ENCODE measurements at places on chromosomes 1 and 21.

DNA sequence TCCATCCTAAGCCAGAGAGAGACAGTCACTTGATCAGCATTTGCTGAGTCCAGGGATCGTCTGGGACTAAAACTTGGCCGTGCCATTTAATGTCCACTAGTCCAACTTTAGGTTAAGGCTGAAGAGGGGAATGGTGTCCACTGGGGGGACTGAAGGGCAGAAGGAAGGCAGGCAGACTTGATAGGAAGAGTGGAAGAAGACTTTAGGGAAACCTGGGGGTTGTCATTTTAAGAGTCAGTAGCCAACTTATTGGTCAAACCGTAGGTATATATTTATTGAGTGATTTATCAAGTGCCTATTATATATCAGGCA, 1.3 kb upstream of the LMOD1 start:
- no peak for DNase-seq

DNA sequence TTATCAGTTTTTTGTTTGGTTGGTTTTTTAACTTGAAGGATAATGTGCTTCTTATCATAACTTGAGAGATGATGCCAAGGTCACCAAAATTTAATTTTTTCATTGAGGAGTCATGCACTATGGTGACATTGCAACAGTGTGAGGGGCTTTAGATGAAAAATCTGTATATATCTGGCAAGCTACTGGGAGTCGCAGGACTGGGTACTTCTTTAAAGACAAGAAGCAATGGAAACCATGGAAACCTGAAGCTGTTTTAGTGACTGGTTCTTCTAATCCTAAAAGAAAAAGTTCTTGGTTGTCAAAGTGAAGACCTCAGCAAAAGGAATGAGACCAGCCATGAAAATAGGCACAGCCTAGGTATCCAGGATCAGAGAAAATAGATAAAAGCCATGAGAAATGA, 31.1 kb downstream of the ZC3H11B start:
- no peak for DNase-seq

GRCh38 chr1:1167398-1167821, 6.3 kb upstream of the TTLL10 start:
- no peak for DNase-seq

GRCh38 chr1:233383984-233384383, 56.5 kb downstream of the MAP3K21 start:
- no peak for DNase-seq

DNA sequence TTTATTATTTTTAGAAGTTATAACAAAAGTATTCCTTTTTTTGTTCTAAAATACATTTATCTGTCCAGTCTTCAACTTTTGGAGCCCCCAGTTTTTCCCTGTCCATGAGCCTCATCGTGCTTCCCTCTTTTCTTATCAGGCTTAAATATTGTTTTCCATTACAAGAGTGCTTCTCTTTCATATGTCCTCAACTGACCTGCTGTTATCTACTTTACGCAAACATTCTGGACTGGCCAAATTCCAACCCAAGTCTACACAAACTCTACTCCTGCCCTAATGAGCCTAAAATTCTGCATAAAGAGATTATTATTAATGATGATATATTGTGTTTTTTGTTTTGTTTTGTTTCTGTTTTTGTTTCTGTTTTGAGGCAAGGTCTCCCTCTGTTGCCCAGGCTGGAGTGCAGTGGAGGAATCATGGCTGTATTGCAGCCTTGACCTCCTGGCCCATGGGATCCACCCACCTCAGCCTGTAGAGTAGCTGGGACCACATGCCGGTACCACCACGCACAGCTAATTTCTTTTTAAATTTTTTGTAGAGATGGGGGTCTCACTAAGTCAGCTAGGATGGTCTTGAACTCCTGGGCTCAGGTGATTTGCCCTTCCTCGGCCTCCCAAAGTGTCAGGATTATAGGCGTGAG, 318.8 kb upstream of the NEGR1 start:
- no peak for DNase-seq

DNA sequence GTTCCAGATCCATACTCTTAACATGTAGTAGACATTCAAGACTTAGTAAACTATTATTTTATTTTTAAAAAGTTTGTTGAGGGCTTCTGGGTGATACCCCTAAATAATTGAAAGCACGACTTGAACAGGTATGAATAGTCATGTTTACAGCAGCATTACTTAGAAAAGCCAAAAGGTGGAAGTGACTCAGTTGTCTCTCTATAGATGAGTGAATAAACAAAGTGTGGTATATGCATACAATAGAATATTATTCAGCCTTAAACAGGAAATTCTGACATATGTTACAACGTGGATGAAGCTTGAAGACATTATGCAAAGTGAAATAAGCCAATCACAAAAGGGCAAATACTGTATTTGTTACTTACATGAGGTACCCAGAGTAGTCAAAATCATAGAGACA, 26.5 kb downstream of the TSNAX start:
- DNase-seq: no peak

DNA sequence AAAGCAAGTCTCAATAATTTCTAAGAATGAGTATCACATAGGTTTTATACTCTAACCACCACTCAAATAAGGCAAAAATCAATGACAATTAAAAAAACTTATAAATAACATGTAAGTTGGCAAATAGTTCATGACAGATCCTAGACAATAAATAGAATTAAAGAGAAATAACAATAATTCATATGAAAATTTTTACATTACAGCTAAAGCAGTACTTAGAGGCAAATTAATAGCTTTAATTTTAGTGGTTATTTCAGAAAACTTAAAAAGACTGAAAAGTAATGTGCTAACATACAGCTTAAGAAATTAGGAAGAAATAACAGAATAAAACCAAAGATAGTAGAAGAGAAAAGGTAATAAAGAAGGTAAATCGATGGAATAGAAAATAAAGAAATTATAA, 179.9 kb upstream of the SPAG17 start:
- DNase-seq: no peak

GRCh38 chr1:119771016-119771415, 2.3 kb upstream of the HMGCS2 start:
- no peak for DNase-seq
